ENCODE measurements at places on chromosomes 12 and 14. TPM values are rescaled to one million over a fixed set of nuclear protein-coding genes. Genes with fewer than 3 reads are reported as not detected.
A peak's percentile ranks its signal among the peaks of the same experiment; 100 is the strongest.

GRCh38 chr14:26528415-26529182 is 69.2 kb downstream of the NOVA1 start:
- DNase-seq, result no peak

DNA sequence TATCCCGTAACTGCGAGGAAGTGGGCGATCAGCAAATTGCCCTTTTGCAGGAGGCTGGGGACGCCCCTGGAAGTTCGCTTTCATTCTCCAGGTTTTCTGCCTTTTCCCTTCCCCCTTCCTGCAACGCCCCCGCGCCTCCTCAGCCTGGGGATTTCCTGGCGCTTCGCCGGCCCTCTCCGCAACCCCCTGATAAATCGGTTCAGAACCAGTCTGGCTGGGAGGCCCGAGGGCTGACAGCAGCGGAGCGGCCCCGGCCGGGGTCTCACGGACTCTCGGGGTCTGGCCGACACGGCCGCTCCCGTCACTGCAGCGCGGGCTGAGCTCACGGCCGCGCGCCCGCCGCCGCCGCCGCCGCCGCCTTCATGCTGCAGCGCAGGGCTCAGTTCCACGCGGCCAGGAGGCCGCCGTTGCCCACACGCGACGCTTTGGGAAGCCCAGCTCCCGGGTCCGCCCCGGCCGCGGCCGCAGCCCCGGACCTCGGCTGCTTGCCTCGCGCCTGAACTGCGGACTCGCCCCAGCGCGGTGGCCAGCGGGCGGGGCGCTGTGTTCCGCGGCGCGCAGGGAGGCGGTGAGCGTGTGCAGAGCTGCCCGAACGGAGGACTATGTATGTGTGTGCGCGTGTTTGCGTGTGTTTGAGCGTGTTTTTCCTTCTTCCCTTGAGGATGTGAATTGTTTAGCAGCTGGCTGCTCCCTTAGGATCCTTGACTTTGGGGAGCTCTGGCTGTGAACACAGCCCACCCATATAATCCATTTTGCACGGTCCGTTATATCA is at the start of gene LRFN5:
TSS of gene LRFN5 (plus strand) at position 345 of the 772 bp plus-strand sequence.
- DNase-seq, result peak; percentile 41

- DNase-seq, result no peak
Observed at GRCh38 chr14:106513302-106513701, 986.9 kb downstream of the TMEM121 start.

LRRC10 gene
- total RNA-seq, result not detected

AQP5 gene
- total RNA-seq, result not detected

DNA sequence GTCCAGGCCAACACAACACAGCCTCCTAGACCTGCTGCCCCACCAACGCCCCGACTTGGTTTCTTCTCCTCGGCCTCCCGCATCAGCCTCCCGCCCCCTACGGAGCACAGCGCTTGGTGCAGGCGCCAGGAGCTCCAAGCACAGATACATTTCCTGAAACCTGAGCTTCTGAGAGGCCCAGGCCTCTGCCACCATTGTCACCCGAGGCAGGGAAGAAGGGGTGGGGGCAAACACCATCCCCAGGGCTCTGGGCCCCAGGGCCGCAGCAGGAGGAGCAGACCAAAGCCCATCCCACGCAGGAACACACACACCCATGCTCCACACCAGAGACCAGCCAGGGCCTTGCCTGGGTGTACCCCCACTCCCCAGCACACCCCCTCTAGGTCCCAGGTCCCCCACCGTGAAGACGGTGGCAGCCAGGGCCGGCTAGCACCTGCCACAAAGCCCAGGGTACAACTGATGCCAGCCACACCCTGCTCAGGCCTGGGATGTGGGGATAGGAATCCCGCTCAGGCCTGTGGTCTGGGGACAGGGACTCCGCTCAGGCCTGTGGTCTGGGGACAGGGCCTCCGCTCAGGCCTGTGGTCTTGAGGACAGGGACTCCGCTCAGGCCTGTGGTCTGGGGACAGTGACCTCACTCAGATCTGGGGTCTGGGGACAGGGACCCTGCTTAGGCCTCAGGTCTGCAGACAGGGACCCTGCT is 5.4 kb downstream of the JAG2 start:
- DNase-seq, result no peak

GRCh38 chr12:93007544-93007943 is 78.4 kb upstream of the EEA1 start:
- DNase-seq, result no peak

- no peak for DNase-seq
Observed at GRCh38 chr12:66152732-66153131, 17.1 kb downstream of the TMBIM4 start.

- peak; percentile 65 for DNase-seq
Observed at GRCh38 chr12:111298582-111299436, 70.1 kb downstream of the PHETA1 start.

DNA sequence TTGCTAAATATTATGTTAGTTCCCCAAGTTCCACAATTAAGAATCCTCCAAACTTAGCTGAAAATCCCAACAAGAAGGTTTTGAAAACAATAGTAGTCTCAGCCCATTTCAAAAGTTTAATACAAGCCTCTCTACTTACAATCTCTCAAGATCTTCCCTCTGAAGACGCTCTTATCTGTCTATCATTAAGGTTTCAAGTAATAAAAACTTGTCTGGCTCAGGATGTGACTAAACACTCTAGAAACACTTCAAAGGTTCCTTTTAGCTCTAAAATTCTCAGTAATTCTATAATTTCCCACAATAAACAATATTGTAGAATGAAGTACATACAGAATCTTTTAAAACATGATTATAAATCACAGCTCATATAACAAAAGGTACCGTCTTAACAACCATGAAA is 16.3 kb downstream of the YAF2 start:
- DNase-seq, result no peak

GRCh38 chr14:72856530-72857266 is 37.2 kb downstream of the DPF3 start:
- DNase-seq, result no peak

- no peak for DNase-seq
Observed at GRCh38 chr14:23719225-23719985, 83.2 kb downstream of the DHRS2 start.

CERS5 gene
- total RNA-seq, result 53.0 TPM

TPPP2 gene
- not detected for total RNA-seq

ALG10B gene
- 11.3 TPM for total RNA-seq

GRCh38 chr12:85405781-85406522 is 125.9 kb downstream of the ALX1 start:
- no peak for DNase-seq

GRCh38 chr14:21136024-21136423 is 19.8 kb downstream of the OR5AU1 start:
- DNase-seq, result no peak

INHBC gene
- not detected for total RNA-seq

GRCh38 chr12:113727651-113728061 is 238.5 kb downstream of the RBM19 start:
- DNase-seq, result no peak

DNA sequence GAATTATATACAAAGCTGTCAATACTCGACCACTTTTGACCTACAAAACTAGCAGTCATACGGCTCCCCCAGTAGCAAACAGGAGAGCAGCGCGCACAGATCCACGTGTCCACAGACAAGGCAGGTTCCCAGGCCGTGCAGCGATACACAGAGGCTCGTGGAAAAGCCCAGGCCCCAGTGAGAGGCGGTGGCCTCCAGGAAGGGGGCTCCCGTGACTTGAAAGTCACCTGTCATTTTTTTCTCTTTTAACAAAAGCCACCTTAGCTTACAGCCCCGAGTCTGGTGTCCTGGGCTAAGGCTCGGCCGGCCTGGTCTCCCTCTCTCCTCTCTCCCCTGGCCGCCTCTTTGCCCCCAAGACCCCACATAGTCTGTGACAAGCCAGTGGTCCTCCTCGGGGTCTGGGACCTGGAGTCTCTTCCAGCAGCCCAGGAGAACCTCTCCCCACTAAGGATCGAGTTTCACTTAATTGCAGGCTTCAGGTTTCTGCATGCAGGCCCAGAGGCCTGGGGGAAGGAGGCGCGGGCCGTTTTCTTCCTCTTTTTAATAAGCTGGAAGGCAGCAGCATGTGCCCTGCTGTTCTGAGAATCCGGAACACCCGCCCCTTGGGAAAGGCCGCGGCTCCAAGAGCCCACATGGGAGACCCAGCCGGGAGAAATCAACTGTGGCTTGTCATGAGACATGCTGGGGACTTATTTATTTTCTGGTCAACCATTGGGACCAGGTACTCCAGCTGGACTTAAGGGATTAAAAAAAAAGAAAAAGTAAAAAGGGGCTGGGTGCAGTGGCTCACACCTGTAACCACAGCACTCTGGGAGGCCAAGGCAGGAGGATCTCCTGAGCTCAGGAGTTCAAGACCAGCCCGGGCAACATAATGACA is 15.9 kb downstream of the NCOR2 start:
- no peak for DNase-seq

RAB21 gene
- 66.3 TPM for total RNA-seq

- no peak for DNase-seq
Observed at GRCh38 chr12:89736995-89737394, 28.4 kb upstream of the ATP2B1 start.

DNA sequence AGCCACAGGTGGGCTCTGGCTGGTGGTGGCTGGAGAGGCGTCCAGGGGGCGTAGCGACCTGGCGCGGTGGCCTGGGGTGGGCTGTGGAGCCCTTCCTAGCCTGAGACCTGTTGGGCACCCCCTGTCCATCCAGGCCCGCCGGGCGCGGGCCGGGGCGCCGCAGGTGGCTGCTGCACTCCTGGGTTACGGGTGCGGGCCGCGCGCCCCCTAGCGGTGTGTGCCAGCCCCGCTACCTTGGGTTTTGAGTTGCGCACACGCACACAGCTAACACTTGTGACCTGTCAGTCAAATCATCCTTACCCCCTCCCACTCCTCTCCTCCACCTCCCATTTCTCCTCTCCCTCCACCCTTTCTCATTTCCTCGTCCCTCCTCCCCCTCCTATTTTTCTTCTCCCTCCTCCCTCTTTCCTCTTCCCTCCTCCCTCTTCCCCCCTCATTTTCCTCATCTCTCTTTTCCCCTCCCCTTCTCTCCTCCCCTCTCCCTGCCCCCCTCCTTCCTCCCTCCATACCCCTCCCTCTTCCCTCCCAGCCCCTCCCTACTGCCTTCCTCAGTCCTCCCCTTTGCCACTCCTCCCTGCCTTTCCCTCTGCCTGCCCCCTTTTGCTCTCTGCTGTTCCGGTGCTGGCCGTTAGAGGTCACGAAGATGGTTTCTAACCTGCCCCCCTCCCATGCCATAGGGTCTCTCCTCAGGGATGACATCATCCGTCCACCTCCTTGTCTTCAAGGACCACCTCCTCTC is 2.3 kb downstream of the MEG3 start:
- no peak for DNase-seq

DNA sequence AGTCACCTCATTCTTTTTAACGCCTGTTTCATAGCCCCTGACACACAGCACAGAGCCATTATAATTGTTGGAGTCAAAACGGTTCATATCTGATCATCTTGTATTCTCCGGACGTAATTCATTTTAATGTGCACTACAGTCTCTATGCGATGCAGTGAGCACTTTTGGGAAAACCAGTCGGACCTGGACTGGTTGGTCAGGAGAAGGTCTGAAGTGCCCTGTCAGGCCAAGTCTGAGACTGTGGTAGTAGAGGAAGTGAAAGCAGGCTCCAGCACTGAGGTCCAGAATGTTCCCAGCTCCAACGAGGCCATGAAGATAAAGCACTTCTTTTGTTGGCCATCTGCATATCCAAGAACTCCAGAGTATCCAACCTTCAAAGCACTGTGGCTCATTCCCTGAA is 117.1 kb upstream of the NCOR2 start:
- no peak for DNase-seq

DNA sequence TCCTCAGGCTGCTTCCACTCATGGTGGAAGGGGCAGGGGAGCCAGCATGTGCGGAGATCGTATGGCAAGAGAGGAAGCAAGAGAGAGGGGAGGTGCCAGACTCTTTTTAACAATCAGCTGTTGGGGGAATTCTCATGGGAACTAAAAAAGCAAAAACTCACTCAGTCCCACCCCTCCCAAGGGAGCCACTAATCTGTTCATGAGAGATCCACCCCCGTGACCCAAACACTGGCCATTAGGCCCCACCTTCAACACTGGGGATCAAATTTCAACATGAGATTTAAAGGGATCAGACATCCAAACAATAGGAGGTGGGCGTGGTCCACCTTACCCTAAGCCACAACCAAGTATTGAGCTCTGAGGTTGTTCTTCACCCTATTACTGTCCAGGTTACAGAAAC is 375.1 kb downstream of the GRIN2B start:
- DNase-seq, result no peak

DNA sequence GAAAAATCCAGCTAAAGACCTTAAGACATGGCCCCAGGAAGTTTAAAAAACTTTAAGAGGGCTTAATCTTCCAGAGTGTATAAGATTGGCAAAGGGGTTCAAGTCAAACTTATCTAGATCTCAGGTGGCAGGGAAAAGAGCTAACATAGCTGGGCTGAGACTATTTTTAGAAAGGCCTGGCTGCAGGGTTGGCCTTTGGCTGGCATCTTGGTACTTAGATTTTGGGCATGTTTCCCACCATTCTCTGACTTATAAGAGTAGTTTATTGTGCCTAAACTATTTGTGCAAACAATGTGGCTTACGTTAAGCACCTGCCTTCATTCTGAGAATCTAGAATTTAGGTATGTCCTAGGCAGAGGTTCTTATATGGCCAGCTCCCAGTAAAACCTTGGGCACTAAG is 214.0 kb upstream of the MIS18BP1 start:
- DNase-seq, result no peak

KLRK1 gene
- 355 TPM for total RNA-seq

GRCh38 chr12:93336291-93336741 is 41.4 kb upstream of the NUDT4 start:
- no peak for DNase-seq

DNA sequence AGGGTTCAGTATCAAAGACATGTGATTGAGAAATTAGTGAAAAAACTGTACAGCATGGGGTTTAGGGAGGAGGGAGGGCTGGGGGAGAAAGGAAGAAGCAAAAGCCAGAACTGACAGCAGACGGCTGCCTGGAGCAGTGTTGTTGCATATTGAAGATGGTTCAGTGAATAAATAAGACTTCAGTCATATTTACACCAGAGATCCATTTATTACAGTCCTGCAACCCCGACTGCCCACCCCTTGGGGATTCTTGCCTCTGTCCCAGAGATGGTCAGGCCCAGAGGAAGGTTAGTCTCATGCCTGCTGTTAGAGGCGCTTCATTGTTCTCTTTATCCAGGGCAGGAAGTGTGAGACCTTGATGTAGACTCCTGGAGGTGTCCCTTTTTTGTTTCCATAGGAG is 3.2 kb downstream of the GZMH start:
- DNase-seq, result no peak

SLC2A13 gene
- total RNA-seq, result 8.5 TPM

TMEM229B gene
- total RNA-seq, result 20.0 TPM

GRCh38 chr14:25121337-25122129 is 71.6 kb upstream of the STXBP6 start:
- DNase-seq, result no peak

DNA sequence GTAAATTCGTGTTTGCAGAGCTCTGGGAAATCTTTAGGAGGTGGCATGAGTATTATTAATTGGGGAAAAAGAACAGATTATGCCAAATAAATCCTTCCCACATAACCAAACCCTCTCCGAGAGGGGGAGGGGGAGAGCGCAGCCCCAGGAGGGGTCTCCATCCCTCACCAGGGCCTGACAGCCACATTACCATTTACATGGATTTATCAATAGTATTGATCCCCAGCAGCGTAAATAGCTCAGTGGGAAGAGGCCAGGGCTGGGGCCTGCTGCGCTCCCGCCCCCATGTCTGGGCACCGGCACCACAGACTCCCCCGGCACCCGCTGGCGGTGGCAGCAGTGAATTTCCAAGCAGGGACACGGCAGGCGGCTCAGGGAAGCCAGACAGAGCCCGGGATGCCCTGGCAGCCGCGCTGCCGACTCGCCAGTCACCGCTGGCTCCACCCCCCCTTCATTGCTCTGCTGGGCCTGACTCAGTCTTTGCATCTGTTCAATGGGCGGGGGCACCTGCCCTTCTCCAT is 2.4 kb downstream of the NCOR2 start:
- DNase-seq, result no peak

All from activated naive CD8-positive, alpha-beta T cell treated with anti-CD3 and anti-CD28 coated beads, Interleukin-2, amount 10 ng/mL, durations not matched to agents 7 days and 5 days (primary cell).